ENCODE measurements at places on chromosomes 16 and 17.
A peak's percentile ranks its signal among the peaks of the same experiment; 100 is the strongest.

DNA sequence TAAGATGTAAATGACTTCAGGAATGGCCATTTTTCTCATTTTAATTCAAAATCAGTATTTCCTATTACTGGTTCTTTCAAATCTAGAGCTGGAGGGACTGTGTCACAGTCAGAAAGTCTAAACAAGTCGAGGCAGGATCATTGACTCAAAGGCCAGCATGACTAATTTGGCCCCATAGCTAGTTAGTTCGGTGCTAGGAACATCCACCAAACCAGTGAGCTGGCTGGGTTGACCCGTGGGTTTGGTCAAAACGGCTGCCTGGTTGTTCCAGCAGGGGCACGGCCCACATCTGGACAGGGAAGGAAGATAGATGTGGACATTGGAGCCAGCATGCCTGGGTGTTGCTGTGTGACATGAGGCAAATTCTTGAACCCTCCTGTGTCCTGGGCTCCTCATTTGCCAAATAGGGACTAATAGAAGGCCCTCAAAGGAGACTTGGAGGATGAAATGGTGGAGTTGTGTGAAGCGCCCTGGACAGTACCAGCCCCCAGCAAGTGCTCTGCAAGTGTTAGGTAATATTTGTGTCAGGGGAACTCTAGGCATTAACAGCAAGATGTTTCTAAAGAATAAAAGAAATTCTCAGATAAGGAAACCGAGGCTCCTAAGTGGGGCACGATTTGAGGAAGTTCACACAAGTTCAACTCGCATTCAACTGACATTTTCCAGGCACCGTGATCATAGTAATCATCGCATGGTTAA, 46.2 kb downstream of the MEOX1 start:
- DNase-seq = no peak

GRCh38 chr17:78933025-78933958, 8.1 kb upstream of the TIMP2 start:
- peak; percentile 54 for DNase-seq

DNA sequence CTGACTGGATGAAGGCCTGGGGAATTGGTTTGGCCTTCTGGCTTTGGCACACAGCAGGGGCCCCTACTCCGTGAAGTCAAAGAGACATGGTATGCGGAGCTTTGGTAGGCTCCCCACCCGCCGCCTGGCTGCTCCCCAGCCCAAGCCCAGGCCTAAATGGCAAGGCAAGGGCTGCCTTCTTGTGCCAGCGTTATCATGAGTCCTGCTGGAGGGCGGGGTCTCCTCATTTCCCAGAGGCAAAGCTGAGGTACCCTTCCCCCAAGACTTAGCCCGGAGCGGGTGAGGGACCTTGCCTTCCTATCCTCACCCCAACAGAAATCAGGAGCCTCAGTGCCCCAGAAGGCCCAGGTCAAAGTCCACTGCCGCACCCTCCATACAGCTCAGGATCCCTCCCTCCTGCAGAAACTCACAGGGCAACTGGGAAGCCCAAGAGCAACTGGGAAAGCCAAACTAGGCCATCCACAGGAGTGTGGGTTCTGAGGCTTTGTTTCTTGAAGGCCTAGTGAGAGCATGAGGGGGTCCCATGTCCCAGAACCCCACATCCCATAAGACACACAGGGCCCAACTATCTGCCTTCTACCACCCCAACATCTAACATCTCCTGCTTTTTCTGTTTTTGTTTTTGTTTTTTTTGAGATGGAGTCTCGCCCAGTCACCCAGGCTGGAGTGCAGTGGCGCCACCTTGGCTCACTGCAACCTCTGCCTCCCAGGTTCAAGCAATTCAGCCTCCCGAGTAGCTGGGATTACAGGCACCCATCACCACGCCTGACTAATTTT, 9.3 kb downstream of the PGAP3 start:
- DNase-seq = no peak

GRCh38 chr17:82647593-82648164, 565 bp downstream of the WDR45B start:
- no peak for DNase-seq

- no peak for DNase-seq
These were observed 36.3 kb downstream of the PITPNC1 start for GRCh38 chr17:67413388-67413787.

GRCh38 chr17:7744416-7744815, 26.9 kb downstream of the DNAH2 start:
- DNase-seq = no peak

DNA sequence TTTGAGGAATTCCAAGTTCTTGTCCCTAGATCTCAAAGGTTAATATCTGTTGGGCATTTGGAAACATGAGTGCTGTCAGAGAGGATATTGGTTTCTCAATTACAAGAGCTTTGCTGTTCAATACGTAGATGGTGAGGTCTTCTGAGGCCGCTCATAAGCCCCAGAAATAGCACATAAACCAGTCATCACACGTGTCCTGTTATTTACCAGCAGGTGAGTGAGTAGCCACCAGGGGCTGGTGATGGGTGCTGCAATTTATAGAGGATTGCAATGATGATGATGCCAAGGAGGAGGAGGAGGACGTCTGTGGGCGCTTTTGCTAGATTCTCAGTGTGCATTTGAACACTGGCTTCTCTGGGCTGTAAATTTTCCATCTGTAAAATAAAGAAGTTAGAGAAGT, 89.0 kb downstream of the SALL1 start:
- DNase-seq = no peak

DNA sequence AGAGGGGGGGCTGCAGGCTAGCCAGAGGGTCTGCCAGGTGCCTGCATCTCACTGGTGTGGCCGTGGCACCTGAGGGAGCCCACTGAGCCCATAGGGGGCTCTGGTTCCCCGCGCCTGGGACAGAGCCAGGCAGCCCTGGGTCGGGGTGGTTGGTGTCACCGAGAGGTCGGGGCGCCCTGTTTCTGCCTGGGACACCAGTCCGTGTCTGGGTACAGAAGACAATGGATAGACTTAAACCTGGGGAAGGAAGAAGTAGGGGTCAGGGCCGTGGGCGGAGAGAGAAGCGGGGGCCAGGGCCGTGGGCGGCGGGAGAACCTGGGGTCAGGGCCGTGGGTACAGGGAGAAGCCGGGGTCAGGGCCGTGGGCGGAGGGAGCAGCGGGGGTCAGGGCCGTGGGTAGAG, 3.0 kb downstream of the RFNG start:
- no peak for DNase-seq

DNA sequence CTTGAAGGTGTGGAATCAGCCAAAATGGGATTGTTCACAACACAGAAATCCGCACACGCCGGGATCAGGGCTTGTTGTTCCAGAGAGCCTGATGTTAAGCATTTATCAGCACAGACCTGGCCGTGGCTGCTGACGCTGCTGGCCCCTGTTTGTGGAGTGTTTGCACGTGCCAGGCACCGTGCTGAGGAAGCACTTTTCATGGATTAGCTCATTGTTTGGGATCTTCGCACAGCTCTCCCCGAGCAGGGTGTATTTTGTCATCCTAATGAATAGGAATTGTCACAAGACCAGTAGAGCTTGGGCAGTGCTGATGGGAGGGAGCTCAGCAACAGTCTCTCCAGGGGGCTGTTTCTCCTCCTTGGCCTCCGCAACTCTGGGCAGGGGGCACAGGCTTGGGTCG, 160.4 kb upstream of the PLCG2 start:
- DNase-seq = no peak

GRCh38 chr16:46775214-46775613, 27.1 kb upstream of the MYLK3 start:
- DNase-seq = no peak

GRCh38 chr17:1714980-1715802, 5.0 kb upstream of the TLCD2 start:
- peak; percentile 77 for DNase-seq

- DNase-seq = no peak
These were observed 11.2 kb upstream of the WFIKKN1 start for GRCh38 chr16:619476-620100.

DNA sequence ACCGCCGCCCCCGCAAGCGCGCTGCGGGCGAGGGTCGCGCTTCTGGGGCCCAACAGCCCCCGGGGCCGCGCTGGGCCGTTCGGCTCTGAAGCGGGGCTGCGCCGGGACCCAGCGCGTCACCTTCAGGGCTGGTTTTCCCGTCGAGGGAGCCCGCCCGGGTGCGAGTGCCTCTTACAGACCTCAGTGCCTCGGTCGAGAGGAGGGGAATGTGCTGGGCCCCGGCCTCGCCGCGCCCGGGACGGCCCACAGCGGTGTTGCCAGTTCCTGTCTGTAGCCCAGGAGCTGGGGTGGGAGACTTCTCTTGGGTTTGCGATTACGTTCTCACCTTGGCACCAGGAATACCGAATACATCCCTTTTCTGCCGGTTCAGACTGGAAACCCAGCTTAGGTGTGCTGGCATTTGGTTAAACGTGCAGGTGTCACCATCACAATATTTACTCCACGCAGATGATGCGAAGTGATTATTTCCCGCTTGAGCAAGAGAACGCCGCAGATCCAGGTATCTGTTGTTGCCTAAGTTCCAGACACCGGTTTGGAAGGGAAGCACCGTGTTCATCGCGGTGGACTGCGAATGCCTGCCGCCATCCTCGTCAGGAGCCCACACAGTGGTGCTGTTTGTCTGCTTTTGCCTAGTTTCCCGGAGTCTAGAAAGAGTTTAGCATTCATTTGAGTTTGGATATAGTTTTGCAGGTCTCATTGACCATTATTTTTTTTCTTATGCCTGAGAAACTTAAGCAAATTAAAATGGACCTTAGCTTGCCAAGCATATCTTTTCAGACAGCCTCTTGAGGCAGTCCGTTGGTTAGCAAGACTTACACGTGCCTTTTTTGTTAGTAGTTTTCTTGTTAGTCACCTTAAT, 914 bp downstream of the MAP1LC3B start:
- DNase-seq = no peak

GRCh38 chr17:7523033-7523432, 25.8 kb upstream of the TNFSF12 start:
- DNase-seq = no peak

DNA sequence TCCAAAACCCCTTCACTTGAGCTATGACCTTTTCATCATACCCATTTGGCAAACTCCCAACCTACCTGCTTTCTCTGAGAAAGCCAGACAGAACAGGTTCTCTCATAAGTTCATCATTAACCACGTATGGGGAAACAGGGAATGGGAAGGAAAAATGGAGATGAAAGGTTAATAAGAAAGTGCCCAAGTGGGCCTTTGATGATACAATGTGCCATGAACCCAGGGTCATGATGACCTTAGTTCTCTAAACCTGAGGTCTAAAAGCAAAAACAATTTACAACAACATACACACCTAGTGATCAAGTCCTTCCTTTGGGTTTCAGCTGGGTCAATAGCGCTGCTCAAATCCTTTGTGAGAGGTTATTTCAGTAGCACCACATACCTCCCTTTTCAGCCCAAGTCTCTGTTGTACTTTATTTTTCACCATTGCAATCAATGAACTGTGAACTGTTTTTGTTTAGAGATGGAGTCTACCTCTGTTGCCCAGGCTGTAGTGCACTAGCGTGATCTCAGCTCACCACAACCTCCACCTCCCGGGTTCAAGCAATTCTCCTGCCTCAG, 14.5 kb upstream of the RANGRF start:
- DNase-seq = no peak

- DNase-seq = no peak
These were observed 380.0 kb upstream of the XYLT1 start for GRCh38 chr16:17850581-17851250.
